Retinal pigment epithelial cell (primary cell): ENCODE measurements at places on chromosomes 12 and 14.

- DNase-seq, result no peak
Measured at GRCh38 chr12:40775661-40776060, 83.4 kb downstream of the CNTN1 start.

DNA sequence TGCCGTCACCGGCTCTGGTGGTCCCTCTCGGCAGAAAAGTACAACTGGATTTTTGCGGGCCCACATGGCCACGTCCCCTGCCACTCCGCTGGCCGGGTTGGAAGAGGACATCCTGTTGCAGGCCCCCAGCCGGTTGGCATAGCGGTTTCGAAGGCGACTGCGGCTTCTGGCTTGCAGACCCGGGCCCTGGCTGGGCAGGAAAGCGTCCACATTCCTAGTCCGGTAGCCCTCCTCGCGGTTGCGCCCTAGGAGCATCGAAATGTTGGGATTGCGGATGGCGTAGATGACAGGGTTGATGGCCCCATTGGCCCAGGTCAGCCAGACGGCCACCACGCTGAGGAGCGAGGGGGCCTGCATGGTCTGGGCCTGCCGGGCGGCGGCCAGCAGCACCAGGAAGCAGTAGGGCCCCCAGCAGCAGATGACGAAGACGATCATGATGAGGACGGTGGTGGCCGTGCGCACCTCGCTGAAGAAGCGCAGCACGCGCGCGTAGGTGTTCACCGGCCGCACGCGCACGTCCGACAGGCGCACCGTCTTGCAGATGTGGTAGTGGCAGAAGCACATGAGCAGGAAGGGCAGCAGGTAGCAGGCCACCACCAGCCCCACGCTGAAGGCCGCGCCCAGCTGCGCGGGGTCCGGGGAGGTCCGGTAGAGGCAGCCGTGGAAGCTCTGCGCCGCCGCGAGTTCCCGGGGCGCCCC, 1.2 kb downstream of the GPR135 start:
- DNase-seq, result no peak

DNA sequence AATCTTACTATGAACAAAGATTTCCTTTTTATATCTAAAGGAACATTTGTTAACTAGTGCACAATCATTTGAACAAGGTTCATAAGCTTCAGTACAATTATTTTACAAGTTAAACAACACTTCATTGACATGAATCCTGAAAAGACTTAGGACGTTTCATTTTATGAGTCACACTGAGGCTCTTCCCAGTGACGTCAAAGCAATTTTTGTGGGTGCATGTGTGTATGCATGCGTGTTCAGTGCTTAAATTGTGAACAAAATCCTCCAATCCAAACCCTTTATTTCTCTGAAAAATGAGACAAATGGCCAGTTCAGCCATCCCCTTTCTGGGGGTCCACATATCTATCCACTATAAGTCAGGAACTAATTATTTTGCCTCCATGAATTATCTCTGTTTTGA, 2.9 kb downstream of the LMNTD1 start:
- DNase-seq, result no peak

DNA sequence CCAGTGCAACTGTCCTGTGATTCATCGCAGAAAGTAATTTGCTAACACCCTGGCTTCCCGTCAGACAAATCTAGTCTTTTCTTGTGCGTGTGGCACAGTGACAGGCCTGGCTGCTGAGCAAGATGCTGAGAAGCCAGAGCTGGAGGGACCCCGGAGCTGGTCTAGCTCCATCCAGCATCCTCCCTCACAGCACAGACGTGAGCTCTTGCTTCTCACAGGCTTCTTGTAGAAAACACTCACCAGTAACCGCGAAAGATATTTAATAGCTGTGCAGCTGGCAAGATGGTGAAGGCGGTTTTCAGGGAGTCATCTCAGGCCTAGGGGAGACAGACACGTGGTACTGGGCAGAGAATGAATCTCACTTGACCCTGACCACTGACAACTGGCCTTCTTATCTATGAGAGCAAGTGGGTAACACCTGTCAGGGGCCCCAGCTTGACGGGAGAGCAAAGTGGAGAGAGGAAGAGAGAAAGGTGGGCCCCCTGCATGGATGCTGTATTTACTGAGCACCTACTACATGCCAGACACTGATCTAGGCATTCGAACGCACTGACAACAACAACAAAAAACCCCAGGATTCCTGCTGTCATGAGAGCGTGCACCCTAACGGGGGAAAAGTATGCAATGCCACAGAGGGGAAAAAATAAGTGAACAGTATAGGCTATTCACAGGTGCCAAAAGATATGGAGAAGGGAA, 63.3 kb downstream of the CCDC88C start:
- no peak for DNase-seq
